ENCODE measurements at places on chromosomes 12 and 14. TPM values are rescaled to one million over a fixed set of nuclear protein-coding genes. Genes with fewer than 3 reads are reported as not detected.

The KRT75 gene
- total RNA-seq = not detected

GRCh38 chr12:52238916-52239646 lies 6.0 kb downstream of the KRT7 start:
- peak overlapping the region; percentile 28 for H3K4me3 ChIP-seq
- peaks cover 21% of the 10 kb centered on the region for H3K4me1 ChIP-seq
- H3K27me3 ChIP-seq = peaks cover 13% of the 10 kb centered on the region
- peaks cover 4% of the 10 kb centered on the region for H3K36me3 ChIP-seq
- H3K27ac ChIP-seq = peak overlapping the region; percentile 24
- no peak for DNase-seq

The ETNK1 gene
- total RNA-seq = 93.1 TPM

The PRIMA1 gene
- 0.90 TPM for total RNA-seq

GRCh38 chr14:61360796-61361525 lies 39.6 kb downstream of the PRKCH start:
- H3K36me3 ChIP-seq = peaks cover 5% of the 10 kb centered on the region
- H3K27me3 ChIP-seq = no peaks in the 10 kb centered on the region
- H3K4me3 ChIP-seq = no peak overlapping the region

GRCh38 chr14:94213741-94214140 lies 39.6 kb downstream of the PPP4R4 start:
- H3K36me3 ChIP-seq = no peaks in the 10 kb centered on the region
- no peak for DNase-seq
- H3K27me3 ChIP-seq = peaks cover 3% of the 10 kb centered on the region
- no peak overlapping the region for H3K4me3 ChIP-seq

DNA sequence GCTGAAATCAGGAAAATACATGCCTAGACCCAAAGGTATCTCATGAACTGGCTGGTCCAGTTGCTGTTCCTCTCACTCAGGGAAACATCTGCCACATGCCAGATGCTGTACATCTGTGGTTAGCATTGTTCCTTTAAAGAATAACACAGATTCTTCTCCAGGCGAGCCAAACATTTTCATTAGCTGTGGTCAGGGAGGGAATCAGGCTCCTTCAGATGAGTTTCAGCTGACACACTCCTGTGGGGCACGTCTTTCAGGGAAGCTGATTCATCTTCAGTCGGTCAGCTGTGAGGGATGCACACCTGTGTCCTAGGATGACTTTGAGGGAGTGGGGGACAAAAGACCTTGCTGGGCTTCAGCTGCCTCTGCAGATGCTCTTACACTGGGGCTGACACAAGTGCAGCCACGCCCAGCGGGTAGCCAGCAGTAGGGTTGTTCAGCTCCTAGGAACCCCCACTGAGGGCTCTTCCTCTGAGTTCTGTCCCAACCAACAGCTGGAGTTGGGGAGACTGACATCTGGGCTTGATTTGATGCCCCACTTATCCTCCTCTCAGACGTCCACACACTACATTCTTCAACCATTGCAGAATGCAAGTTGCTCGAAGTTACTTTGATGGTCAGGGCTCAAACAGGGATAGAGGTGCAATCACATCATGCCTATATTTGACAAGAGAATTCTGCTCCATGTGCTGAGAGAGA lies 155.0 kb downstream of the NUAK1 start:
- no peak overlapping the region for H3K4me3 ChIP-seq
- peaks cover 11% of the 10 kb centered on the region for H3K27me3 ChIP-seq
- no peak for DNase-seq

- no peaks in the 10 kb centered on the region for H3K27me3 ChIP-seq
- no peak overlapping the region for H3K4me3 ChIP-seq
- H3K36me3 ChIP-seq = peaks cover 17% of the 10 kb centered on the region
- no peak for DNase-seq
These were observed 7.4 kb downstream of the CIT start for GRCh38 chr12:119869720-119870119.

DNA sequence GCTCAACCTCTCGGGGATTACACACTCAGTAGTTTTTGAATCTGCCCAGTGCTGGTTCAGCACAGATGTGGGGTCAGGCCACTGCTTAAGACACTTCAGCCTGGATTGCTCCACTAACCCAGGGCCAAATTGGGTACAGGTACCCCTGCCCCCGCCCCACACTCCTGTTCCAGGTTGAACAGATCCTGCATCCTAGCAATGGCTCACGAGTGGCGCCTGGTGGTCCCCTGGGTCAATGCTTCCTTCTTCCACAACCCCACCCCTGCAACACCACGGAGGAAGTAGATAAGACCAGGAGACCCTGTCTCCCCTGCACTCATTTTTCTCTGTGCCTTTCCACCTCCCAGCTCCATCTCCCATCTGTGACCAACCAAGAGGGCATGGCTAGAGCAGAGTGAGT lies 108.4 kb downstream of the ESRRB start:
- H3K36me3 ChIP-seq = no peaks in the 10 kb centered on the region
- H3K4me3 ChIP-seq = no peak overlapping the region
- no peak overlapping the region for H3K27ac ChIP-seq
- H3K4me1 ChIP-seq = peaks cover 33% of the 10 kb centered on the region
- no peak for DNase-seq

DNA sequence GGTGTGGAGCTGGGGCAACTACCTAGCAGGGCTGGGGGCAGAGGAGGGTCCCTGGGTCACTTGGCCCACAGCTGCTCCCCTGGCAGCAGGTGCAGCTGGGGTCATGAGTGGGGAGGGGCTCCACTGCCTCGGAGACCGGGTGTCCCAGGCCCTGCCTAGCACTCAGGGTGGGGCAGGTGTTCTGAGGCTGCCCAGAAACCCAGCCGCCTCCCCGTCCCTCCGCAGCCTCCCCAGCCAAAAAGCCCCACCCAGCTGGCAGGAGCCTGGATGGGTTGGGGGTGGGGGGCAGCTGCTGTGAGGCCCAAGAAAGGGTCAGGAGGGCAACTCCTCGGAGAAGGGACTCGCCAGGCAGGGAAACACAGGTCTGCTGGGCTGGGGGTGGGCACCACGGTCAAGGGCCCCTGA lies 11.2 kb downstream of the AHNAK2 start:
- DNase-seq = no peak
- H3K27me3 ChIP-seq = peaks cover 5% of the 10 kb centered on the region
- H3K27ac ChIP-seq = no peak overlapping the region
- no peaks in the 10 kb centered on the region for H3K36me3 ChIP-seq
- peaks cover 4% of the 10 kb centered on the region for H3K4me1 ChIP-seq

DNA sequence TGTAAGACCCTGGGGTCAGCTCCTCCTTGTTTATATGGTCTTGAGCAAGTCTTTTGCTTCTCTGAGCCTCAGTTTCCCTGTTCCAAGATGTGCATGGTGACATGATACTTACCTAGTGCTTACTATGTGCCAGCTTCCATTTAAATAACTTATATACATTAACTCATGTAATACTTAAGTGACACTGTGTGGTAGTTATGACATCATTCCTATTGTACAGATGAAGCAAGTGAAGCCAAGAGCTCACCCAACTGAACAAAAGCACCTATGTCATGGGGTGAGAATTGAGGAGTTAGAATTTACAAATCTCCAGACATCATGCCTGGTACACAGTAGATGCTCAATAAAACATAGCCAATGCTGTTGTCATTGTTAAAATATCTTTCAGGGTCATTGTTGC lies 41.3 kb upstream of the CMKLR1 start:
- H3K27me3 ChIP-seq = peaks cover 19% of the 10 kb centered on the region
- no peak overlapping the region for H3K27ac ChIP-seq
- no peak overlapping the region for H3K4me3 ChIP-seq
- H3K36me3 ChIP-seq = no peaks in the 10 kb centered on the region
- DNase-seq = no peak

DNA sequence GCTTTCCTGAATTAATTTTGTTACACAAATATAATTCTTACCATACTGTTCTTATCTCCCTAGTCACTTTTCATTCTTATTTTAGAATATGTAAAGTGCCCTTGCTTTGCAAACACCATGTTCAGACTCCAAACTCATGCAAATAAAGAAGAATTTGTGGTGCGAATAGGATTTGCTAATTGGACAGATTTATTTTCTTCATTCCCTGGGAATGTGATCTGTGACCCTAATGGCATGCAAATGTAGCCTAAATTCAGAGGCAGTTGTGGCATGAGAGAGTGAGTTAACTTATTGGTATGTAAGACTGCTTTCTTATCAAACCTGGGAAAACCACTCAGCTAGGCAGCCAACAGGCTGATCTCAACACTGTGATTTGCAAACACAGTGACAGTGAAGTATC lies 10.0 kb downstream of the CAPZA3 start:
- H3K36me3 ChIP-seq = peaks cover 10% of the 10 kb centered on the region
- no peak overlapping the region for H3K4me3 ChIP-seq
- no peak for DNase-seq

The KITLG gene
- total RNA-seq = 35.6 TPM

- peaks cover 44% of the 10 kb centered on the region for H3K4me1 ChIP-seq
- no peak for DNase-seq
- H3K4me3 ChIP-seq = peak overlapping the region; percentile 42
- no peaks in the 10 kb centered on the region for H3K36me3 ChIP-seq
These were observed 64.2 kb downstream of the CLMN start for GRCh38 chr14:95255487-95255886.

- no peaks in the 10 kb centered on the region for H3K27me3 ChIP-seq
- no peak overlapping the region for H3K27ac ChIP-seq
- no peak overlapping the region for H3K4me3 ChIP-seq
- H3K36me3 ChIP-seq = peaks cover 4% of the 10 kb centered on the region
These were observed 497.6 kb downstream of the RMST start for GRCh38 chr12:97960225-97960624.

- DNase-seq = no peak
- H3K36me3 ChIP-seq = no peaks in the 10 kb centered on the region
- no peaks in the 10 kb centered on the region for H3K4me1 ChIP-seq
- H3K27me3 ChIP-seq = peaks cover 5% of the 10 kb centered on the region
These were observed 232.9 kb upstream of the CPNE8 start for GRCh38 chr12:39138268-39138667.

- H3K36me3 ChIP-seq = peaks cover 3% of the 10 kb centered on the region
- H3K4me1 ChIP-seq = no peaks in the 10 kb centered on the region
- no peaks in the 10 kb centered on the region for H3K27me3 ChIP-seq
- DNase-seq = no peak
- H3K27ac ChIP-seq = no peak overlapping the region
These were observed 1331.9 kb downstream of the AACS start for GRCh38 chr12:126397071-126397581.

DNA sequence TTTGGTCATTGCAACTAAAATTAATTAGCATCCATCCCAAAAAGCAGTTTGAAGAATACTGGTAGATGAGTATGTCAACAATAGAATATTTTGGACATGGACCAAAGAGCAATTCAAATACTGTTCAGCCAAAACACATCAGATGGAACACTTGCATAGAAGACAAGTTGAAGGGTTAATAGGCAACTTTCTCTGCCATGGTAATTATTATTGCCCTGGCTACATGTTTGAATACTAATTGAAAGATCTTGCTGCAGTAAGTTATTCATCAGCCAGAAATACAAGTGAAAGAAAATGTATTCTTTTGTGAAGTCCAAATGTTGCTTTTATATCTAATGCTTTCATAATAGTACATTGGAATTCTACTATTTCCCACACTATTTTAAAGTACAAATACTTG lies 10.1 kb downstream of the ANO6 start:
- H3K27ac ChIP-seq = no peak overlapping the region
- no peaks in the 10 kb centered on the region for H3K27me3 ChIP-seq
- peaks cover 14% of the 10 kb centered on the region for H3K4me1 ChIP-seq
- H3K36me3 ChIP-seq = peaks cover 48% of the 10 kb centered on the region
- DNase-seq = no peak

DNA sequence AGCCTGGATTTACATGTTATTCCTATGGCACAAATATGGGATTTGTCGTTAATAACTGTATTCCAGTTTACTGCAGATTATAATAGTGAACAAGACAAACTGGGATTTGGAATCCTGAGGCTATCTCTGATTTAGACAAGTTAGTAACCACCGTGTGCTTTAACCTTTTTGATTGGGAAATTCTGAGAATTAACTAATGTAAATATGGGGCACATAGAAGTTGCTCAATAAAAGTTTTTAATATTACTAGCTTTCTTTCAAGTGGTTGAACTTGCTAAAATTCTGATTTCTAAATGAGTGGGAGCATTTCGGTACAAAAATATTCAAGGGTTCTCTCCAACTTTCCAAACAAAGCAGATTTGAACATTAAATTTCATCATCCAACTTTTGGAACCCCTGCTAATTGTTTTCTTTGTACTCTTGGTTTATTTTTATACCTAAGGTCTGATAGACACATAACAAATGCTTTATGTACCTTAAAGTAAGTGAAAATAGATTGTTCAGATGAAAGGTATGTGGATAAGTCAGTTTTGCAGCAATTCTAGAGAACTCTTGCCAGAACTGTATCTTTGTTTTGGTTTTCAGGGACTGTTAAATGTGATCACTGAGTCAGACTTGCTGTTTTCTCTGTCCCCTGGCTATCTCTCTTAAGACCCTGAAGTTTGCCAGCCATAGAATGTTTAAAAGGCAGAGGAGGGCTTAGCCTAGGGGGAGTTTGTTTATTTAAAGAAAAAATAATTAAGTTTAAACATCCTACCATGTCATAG lies 57.5 kb downstream of the FRS2 start:
- peak overlapping the region; percentile 60 for H3K4me3 ChIP-seq
- H3K27me3 ChIP-seq = no peaks in the 10 kb centered on the region
- no peak for DNase-seq
- peaks cover 25% of the 10 kb centered on the region for H3K36me3 ChIP-seq

The NR1H4 gene
- 9.5 TPM for total RNA-seq

DNA sequence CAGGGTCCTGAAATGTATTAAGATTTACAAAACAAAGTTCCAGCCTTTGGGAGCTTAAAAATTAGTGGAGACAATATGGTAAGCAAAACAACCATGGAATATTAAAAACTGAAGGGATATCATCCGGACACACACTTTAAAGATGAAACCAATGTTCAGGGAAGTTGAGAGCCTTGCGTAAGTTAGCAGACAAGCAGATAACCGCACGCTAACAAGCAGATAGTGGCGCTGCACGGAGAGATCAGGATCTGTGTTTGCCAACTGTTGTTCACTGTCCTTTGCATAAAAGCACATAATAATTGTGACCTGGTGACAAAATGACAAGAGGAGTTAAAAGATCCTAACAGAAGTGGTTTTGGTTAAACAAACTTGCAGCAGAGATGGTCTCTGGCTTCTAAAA lies 14.3 kb upstream of the TMEM229B start:
- H3K4me1 ChIP-seq = no peaks in the 10 kb centered on the region
- peaks cover 6% of the 10 kb centered on the region for H3K27me3 ChIP-seq
- no peaks in the 10 kb centered on the region for H3K36me3 ChIP-seq
- no peak overlapping the region for H3K27ac ChIP-seq

GRCh38 chr14:40003773-40004172 lies 571.5 kb upstream of the FBXO33 start:
- H3K27me3 ChIP-seq = no peaks in the 10 kb centered on the region
- no peak overlapping the region for H3K27ac ChIP-seq

GRCh38 chr12:82414044-82414443 lies 55.7 kb downstream of the METTL25 start:
- no peak overlapping the region for H3K27ac ChIP-seq
- no peaks in the 10 kb centered on the region for H3K27me3 ChIP-seq
- no peaks in the 10 kb centered on the region for H3K4me1 ChIP-seq
- no peak for DNase-seq
- no peaks in the 10 kb centered on the region for H3K36me3 ChIP-seq
